ENCODE measurements at places on chromosomes 7 and 10.

- no peak for DNase-seq
Measured at GRCh38 chr10:106576534-106576933, 588.0 kb downstream of the SORCS1 start.

- no peak for DNase-seq
Measured at GRCh38 chr10:11823122-11823988, at the start of gene PROSER2. Gene PROSER2 (plus strand): TSS chr10:11823356. CDS start chr10:11852078, 28,722 bp downstream.

DNA sequence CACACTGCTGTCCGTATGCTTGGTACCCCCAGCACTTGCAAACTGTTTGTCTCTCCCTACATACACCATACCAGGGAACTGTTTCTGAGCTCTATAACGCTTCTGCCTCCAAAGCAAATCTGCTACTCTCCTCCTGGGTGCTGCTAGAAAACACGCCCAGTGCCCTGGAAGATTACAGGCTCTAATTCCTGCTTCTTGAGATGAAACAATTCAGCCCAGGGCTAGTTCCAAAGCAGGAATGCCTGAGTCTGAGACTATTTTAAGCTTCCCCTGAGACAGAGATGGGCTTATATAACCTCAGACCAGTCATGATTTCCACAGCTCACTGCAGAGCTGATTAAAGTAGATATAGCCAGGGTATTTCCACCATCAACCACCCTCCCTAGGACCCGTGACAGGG is 327.1 kb downstream of the GPR158 start:
- DNase-seq: no peak

DNA sequence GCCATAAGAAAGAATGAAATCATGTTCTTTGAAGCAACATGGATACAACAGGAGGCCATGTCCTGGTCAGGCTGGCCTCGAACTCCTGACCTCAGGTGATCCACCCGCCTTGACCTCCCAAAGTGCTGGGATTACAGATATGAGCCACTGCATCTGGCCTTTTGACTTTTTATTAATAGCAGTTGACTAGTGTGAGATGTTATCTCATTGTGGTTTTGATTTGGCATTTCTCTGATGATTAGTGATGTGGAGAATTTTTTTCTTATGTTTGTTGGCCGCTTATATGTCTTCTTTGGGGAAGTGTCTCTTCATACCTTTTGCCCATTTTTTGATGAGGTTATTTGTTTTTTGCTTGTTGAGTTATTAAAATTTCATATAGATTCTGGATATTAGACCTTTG is 400.9 kb downstream of the SUGCT start:
- DNase-seq: no peak

GRCh38 chr7:157541295-157542067 is 204.7 kb downstream of the DNAJB6 start:
- DNase-seq: no peak

- DNase-seq: no peak
Measured at GRCh38 chr10:76116523-76116922, 685.1 kb downstream of the LRMDA start.

- no peak for DNase-seq
Measured at GRCh38 chr10:131495892-131496291, 184.4 kb upstream of the TCERG1L start.

- DNase-seq: no peak
Measured at GRCh38 chr10:86139066-86139657, 227.4 kb downstream of the GRID1 start.

DNA sequence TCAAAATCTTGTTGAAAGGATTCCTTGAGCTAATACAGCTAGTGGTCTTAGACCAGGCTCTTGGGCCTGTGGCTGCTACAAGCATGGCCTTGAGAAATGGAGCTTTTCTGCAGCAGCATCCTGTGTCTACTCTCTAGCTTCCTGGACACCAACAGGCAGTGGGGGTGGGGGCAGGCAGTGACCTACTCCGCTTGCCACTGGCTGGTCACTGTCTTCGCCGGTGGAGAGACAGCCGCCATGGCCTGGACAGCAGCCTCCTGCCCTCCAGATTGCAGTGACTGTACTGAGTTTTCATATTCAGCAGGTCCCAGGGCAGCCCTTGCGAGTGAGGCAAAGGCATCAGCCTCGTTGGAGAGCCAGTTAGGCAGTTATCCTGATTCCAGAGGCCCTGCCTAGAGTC is 204.6 kb downstream of the HECW1 start:
- DNase-seq: no peak

GRCh38 chr7:46755120-46756034 is 826.5 kb downstream of the TNS3 start:
- DNase-seq: no peak

DNA sequence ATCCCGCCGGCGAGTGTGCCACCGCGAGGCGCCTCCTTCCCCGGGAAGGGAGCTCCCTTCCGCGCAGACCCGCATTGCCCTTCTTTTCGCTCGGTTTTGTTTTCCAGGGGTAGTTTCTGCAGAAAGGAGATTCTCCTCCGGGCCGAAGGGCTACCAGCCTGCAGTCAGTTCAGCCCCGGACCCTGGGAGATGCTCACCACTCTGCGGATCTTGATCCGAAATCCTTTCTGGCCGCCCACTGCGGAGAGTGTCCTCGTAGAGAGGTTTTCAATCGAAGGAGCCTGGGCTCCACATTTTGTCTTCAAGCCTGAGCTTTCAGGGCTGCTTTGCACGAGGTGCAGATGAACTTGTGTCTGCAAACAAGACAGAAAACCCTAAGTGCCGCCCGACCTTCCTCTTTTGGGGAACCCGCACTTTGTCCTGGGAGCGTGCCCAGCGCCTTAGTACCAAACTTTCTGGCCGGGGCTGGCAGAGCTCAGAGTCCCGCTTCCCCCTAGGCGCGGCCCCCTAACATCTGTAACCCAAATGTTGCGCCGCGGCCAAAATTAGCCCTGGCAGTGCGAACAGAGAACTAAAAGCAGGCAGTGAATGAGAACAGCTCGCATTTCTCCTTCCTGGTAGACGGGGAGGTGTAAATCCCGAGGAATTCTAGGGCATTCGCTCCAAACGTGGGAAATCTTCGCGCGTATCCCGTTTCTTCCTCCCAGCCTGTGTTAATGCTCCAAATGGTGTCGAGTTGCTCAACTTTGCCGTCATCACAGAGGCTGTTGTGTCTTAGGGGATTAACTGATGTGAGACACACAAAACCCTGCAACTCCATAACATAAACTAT is 6.7 kb upstream of the EN2 start:
- DNase-seq: no peak

DNA sequence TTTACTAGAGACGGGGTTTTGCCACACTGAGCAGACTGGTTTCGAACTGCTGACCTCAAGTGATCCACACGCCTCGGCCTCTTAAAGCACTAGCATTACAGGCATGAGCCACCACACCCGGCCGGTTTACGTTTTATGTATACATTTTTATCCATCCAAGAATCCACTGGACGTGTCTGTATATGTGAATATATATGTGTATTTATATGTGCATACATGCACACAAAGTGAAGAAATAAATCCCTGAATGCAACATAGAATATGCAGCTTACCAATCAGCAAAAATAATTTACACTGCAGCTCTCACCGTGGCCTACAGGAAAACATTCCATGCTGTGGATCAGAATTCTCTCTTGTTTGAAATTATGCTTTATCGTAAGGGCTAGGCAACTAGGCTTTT is 23.3 kb downstream of the DCLRE1C start:
- no peak for DNase-seq

- DNase-seq: no peak
Measured at GRCh38 chr10:124058346-124059003, 34.9 kb downstream of the CHST15 start.

DNA sequence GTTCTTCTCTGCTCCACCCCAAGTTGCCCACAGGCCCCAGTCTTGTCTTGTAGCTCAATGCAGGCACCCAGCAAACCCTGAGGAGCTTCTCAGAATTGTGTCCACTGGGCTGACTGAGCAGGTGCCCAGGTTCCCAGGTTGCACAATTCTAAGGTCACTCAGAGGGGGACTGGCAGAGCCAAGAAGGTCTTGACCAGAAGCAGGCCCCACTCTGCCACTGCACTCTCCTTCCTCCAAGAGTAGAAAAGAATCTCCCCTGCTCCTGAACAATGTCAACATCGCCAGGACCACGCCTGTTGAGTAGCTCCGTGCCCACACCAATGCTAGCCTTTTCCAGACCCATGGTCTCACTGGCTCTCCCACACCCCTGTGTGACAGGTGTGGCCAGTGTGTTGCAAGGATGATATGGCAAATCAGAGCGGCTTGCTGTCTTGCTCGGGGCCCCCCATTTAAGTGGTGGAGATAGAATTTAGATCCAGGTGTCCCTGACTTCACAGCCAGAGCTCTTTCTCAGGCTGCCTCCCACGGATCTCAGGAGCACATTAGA is 577 bp downstream of the LRRC18 start:
- no peak for DNase-seq

DNA sequence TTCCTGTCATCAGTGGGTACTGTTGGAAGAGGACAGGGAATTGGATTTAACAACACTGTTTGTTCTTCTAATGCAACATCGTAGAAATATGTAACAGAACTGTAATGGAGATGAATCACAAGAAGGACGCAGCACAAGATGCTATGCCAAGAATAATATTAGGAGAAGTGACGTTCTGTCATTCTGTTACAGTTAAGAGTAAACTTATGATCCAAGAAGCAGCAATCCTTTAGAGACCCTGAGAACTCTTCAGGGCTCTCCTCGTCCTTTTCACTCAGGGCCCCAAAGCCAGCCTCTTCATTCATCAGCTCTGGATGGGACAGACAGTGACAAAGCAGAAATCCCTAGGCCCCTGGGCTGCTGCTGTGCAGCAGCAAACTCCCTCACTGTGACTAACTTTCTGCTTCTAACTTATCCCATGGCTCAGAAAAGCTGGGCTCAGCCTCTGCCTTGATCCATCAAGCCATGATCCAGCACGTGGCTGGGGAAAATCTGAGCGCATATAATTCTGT is 8.7 kb upstream of the IL6 start:
- DNase-seq: no peak

- no peak for DNase-seq
Measured at GRCh38 chr7:134625550-134625949, 21.1 kb upstream of the BPGM start.

- no peak for DNase-seq
Measured at GRCh38 chr10:42755028-42755451, 27.6 kb upstream of the BMS1 start.

Measured in activated T-helper 1 cell treated with anti-CD3 and anti-CD28 coated beads, Interleukin-2, amount 50 U/mL, for 16 hours (primary cell).